ENCODE measurements at places on chromosomes 5 and 9.

DNA sequence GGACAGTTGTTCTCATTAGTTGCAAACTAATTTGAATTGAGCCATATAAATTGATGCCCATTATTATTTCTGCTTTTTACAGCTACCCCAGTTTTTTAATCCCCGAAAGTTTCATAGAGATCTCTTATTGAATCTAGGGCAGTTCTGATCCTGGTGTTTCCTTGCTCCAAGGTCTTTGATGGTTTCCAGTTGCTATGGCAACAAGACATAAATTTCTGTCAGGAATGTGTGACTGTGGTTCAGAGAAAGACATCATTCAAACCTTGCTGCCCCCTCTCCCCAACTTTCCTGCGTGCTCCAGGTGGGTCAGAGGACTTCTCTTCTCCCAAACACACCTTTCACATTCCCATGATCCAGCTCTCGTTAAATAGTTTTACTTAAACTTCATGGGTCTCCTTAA is 63.4 kb downstream of the TAF11L14 start:
- no peak for DNase-seq

DNA sequence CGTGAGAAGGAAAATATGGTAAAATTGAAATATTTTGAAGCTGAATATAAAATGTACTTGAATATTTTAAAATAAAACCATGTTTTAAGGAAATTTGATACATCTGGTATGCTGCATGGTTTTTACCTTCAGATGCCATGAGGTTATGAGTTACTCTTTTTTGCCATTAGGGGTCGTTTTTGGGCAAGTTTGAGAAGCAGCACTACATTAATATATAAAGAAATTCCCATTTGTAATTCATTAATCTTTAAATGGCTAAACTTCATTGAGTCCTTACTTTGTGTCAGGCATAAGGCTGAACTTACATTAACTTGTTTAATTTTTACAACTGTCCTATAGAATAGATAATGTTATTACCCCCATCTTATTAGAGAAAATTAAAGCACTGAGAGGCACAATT is 152.3 kb downstream of the KDM4C start:
- no peak for DNase-seq

GRCh38 chr9:84397151-84397728 is 56.7 kb upstream of the SLC28A3 start:
- DNase-seq, result peak; percentile 78

- no peak for DNase-seq
Observed at GRCh38 chr5:179171816-179172745, 111.9 kb downstream of the ZNF354C start.

- no peak for DNase-seq
Observed at GRCh38 chr9:130936285-130937117, 2.5 kb downstream of the FIBCD1 start.

- no peak for DNase-seq
Observed at GRCh38 chr5:108836492-108836891, 88.8 kb downstream of the FER start.

- DNase-seq, result no peak
Observed at GRCh38 chr9:75909776-75910175, 19.3 kb downstream of the PCSK5 start.

Data from HEK293T (cell line).